ENCODE measurements at places on chromosomes 16 and 17.
A peak's percentile ranks its signal among the peaks of the same experiment; 100 is the strongest.

- no peak for DNase-seq
- no peaks in the 10 kb centered on the region for H3K36me3 ChIP-seq
- peaks cover 20% of the 10 kb centered on the region for H3K4me1 ChIP-seq
- no peak overlapping the region for H3K4me3 ChIP-seq
Observed at GRCh38 chr17:74345433-74346241, 16.0 kb downstream of the BTBD17 start.

DNA sequence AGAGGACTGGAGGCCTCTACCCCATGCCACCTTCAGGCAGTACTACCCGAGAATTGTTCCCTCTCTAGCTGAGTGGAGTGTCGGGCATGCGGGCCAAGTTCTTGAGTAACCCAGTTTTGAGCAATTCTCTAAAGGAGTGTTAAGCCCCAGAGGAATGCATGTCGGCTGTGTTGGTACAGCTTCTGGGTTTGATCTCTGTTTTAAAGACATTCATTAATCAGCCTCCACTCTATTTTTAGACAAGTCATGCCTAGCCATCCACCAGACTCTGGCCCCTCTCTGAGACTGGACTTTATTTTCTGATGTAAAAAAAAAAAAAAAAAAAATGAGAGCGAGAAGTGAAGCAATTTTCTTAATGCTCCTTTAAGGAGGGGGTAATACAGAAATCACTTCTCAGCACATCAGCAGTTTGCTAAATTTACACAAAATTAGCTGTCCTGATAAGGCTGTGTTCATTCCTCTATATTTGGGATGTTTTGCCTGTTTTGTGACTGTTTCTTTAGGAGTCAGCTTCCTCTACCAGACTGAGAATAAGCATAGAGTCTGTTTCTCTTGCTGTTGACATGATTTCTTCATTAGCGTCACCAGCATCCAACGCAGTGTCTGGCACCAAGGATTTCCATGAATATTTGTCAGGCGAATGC lies 88.7 kb downstream of the AXIN2 start:
- no peaks in the 10 kb centered on the region for H3K36me3 ChIP-seq
- H3K27ac ChIP-seq = peak overlapping the region; percentile 59
- H3K4me3 ChIP-seq = no peak overlapping the region
- peak; percentile 84 for DNase-seq
- peaks cover 18% of the 10 kb centered on the region for H3K4me1 ChIP-seq

DNA sequence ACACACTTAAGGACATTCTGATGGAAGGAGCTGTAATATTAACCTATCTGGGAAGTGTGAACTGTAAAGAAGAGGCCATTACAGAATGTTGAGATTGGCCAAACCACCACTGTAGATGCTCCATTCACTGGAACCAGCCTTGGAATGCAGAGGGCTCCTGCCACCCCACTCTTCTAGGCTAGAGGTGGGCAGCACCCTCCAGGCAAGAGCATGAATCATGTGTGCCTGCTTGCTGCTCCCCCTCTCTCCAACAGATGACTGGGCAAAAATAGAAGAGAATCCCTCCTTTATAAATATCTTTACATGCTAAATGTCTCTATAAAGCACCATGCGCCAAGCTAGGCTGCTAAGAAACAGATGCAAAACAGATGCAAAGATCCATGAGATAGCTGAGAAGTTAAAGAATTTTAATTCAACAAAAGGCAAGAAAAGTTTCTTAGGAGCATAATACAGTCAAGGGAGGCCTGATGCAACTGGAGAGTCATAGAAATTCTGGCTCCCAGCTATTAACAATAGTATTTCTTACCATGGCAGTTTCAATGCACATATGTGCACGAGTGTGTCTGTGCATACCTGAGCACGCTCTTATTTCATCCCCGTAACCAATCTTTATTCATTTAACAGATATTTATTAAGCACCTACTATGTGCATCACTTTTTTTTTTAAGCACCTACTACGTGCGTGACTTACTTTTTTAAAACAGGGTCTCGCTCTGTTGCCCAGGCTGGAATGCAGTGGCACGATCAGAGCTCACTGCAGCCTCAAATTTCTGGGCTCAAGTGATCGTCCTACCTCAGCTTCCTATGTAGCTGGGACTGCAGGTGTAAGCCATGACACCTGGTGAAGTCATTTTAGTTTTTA lies 53.6 kb downstream of the GRIN2A start:
- DNase-seq = no peak
- no peaks in the 10 kb centered on the region for H3K36me3 ChIP-seq
- H3K4me3 ChIP-seq = no peak overlapping the region

DNA sequence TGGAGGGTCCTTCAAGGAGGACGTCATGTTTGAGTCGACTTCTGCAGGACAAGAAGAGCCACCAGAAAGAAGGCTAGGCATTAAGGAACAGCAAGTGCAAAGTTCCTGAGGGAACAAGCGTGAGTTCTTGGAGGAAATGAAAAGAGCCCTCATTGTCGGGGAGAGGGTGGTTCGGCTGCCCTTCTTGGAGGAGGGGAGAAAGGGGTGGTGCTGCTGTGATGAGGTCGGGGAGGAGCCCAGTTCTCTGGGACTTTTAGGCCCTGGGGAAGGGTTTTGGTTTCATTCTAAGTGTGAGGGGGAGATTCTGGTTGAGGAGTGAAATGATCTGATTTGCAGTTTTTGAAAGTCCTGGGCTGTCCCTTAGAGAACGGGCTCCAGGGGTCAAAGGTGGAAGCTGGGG lies 4.1 kb downstream of the BICDL2 start:
- H3K36me3 ChIP-seq = no peaks in the 10 kb centered on the region
- H3K27me3 ChIP-seq = no peaks in the 10 kb centered on the region
- H3K4me1 ChIP-seq = peaks cover 3% of the 10 kb centered on the region
- H3K4me3 ChIP-seq = no peak overlapping the region

DNA sequence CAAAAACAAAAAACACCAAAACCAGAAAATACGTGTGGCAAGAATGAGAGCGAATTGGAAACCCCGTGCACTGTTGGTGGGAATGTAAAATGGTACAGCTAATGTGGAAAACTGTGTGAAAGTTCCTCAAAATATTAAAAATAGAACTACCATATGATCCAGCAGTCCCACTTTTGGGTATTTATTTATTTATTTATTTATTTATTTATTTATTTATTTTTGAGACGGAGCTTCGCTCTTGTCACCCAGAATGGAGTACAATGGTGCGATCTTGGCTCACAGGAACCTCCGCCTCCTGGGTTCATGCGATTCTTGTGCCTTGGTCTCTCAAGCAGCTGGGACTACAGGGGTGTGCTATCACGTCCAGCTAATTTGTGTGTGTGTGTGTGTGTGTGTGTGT lies 29.5 kb upstream of the MAPK3 start:
- no peak for DNase-seq
- H3K27me3 ChIP-seq = no peaks in the 10 kb centered on the region
- H3K27ac ChIP-seq = no peak overlapping the region
- no peak overlapping the region for H3K4me3 ChIP-seq
- H3K4me1 ChIP-seq = no peaks in the 10 kb centered on the region

DNA sequence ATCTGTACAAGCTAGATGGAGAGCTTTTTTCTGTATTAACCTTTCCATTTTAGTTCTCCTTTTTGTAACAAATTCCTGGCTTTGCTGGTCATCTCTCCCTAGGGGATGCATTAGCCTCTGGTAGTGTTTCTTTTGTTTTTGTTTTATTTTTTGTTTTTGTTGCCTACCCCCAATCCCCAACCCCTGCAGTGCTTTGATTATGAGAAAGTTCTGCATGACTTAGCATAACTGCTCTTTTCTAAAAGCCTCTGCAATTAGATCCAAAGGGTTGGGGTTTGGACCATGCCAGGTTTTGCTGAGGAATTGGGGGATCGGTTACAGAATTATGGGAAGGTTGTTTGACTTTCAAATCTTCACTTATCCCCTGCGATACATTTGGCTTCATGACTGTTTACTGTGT lies 98.2 kb downstream of the ADAMTS18 start:
- peaks cover 5% of the 10 kb centered on the region for H3K4me1 ChIP-seq
- no peak overlapping the region for H3K4me3 ChIP-seq
- no peaks in the 10 kb centered on the region for H3K36me3 ChIP-seq

Measured in thyroid gland (tissue), 4 donors.